ENCODE measurements at places on chromosomes 1 and 21.

DNA sequence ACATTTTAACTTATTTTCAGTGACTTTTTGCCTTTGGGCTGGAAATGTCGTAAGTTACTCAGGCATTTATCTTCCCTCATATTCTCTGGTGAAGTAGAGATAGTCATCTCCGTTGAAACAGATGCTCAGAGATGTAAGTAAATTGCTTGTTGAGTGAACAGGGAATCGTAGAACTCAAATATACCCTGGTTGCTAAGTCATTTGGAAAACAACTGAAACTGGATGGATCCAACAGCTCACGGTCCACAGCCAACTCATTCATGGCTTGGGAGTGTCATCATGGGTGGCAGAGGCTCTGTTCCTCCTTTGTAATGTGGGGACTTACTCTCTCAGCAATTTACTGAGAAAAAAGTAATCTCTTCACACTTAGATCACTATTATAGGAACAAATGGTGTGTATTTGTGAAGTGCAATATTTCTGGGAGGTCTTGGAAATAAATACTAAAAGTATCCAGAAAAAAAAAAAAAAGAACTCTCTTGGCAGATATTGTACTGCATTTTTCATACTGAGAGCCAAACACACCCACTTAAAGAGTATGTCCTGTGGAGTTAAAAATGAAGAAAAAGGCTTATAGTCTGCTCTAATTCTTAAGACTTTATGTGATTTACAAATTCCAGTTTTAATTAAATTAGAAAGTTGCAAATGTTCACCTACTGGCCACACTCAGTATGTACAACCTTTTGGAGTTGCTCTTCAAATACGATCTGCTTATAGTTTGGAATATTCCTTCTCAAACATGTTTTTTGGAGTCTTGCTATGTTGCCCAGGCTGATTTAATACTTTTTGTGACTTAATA, 107.4 kb downstream of the LEPR start:
- DNase-seq = no peak

- no peak for DNase-seq
These were observed 34.7 kb downstream of the SH3BP5L start for GRCh38 chr1:248791010-248791409.

DNA sequence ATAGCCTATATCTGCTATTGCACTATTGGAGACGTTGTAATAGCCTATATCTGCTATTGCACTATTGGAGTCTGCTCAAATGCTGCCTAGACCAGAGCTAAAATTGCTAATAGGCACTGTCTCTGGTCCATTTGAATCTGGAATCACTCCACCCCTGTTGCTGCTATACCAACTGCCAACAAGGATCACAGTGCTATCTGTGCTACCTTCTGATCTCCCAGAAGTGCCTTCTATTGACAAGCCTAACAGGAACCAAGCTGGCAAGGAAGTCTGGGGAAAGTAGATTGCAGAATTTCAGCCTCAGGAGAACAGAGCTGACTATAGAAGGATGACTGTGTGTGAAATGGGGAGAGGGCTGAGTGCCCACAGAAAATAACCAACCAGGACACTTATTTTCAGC, 15.9 kb downstream of the RWDD3 start:
- DNase-seq = no peak

DNA sequence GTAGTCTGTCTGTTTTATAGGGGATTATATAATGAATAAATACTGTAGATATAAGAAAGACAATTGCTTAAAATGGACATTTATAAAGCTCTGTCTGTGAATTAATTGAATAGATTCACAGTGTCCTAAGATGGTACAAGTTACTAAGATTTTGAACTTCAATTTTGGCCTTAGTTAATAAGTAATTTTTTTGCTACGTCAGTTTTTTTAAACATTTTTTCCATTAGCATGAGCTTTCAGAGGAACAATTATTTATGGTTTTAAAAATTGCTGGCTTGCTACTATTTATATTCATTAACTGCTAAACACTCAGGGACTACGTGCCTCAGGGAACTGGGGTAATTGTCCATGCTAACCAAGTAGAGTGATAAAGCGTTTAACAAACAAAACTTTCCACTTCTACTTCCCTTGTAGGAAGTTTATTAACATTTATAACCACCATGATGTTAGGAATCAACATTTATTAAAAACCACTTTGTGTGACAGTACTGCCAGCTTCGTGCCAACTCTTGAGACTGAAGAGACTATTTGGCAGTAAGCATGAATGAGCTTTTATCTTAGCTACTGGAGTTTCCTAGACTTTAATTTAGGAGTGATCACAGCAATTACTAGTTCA, 65.4 kb upstream of the PTGS2 start:
- DNase-seq = no peak

DNA sequence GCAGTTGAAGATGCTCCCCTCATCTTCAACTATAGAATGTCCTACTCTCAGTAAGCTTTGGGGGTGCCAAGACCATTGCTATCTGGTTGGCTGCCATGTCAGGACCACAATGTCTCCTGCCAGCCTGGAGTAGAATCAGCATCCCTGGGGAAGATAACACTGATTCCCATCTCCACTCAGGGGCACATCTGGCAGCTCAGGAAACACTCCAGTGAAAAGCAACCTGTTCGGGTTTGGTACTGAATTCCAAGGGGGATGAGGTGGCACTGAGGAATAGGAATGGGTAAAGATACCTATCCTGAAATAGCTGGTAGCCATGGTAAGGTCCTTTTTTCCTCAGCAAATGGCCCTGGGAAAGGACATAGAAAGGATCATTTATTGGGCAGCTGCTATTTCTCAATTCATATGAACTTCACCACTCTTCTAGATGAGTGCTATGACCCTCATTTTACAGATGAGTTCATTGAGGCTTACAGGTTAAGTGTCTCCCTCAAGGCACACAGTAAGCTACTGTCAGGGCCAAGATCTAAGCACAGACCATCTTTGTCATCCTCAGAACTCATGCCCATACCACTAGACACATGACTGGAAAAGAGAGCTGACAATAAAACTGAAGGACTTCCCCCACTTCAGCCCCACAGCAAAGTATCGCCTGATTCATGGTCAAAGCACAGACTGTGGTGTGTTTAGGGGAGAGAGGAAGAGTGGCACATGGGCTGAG, 31.4 kb downstream of the AK2 start:
- no peak for DNase-seq

DNA sequence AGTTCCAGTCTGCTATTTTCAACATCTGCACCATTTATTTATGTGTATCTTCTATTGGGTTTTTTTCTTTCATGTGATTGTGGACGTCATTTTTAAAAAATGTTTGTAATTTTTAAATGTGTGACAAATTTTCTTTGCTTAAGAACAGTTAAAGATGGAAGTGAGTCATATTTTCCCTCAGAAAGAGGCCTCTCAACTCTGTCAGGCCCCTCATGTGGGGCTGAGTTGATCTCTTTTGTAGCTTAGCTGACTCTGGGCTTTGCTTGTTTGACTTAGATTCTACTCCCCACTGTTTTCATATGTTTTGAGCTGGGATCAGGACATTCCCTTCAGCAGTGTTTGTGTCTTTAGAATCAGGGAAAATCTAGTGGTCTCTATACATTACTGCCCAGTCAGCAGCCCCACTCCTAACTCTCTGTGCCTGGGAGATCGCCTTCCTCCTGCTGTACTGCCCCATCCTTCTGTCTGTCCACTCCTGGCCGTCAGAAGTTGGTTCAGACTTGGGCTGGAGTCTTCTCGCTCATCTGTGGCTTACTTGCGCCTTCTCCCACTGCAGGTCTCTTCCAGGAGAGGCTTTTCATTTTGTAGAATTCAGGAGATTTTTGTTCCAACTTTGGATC, 137.4 kb downstream of the DYRK1A start:
- no peak for DNase-seq

Measured in CD8-positive, alpha-beta T cell (primary cell).